Activated T-helper 17 cell treated with anti-CD3 and anti-CD28 coated beads, Interleukin-2, amount 50 U/mL, for 72 hours (primary cell): ENCODE measurements at places on chromosomes 6 and 20.

- H3K4me3 ChIP-seq: no peak overlapping the region
- no peak for ATAC-seq
- peaks cover 3% of the 10 kb centered on the region for H3K4me1 ChIP-seq
- H3K27ac ChIP-seq: no peak overlapping the region
Measured at GRCh38 chr20:9981829-9982228, 53.0 kb upstream of the ANKEF1 start.

- ATAC-seq: peak; percentile 91
- H3K4me3 ChIP-seq: peak overlapping the region; percentile 83
- H3K27ac ChIP-seq: peak overlapping the region; percentile 94
- H3K27me3 ChIP-seq: peaks cover 14% of the 10 kb centered on the region
Measured at GRCh38 chr6:41531591-41532582, 14.3 kb upstream of the FOXP4 start.

DNA sequence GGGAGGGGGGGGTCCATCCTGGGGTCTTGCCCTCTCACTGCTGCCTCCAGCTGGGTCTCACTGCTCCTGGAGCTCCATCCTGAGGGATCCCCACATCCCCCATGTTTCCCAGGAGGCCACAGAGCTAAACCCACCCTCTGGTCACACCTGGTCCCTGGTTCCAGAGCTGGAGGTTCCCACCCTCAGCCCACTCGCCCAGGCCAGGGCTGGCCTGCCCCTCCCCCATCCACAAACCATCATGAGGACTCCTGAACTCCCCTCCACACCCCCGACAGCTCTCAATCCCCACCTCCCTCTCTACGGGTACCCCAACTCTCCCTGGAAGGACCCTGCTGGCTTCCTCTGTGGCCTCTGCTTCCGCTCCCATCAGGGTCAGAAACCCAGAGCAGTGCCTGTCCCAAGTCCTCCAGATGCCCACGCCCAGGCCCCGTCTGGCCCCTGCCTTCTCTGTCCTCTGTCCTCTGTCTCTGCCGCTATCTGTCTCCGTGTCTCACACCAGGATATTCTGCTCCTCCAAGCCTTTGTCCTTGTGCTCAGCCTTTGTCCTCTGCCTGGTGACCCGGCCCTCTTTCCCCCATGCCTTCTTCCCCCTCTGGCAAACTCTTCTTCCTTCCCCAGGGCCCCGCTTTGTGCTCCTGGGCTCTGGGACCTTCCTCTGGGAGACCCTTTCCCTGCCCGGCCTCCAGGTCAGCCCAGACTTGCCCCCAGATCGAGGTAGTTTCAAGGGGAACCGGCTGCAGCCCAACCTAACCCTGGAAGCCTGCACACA, 74.0 kb downstream of the SRC start:
- ATAC-seq: no peak
- peaks cover 32% of the 10 kb centered on the region for H3K27me3 ChIP-seq
- no peak overlapping the region for H3K27ac ChIP-seq
- H3K4me1 ChIP-seq: no peaks in the 10 kb centered on the region
- H3K4me3 ChIP-seq: no peak overlapping the region

- no peak for ATAC-seq
- H3K27me3 ChIP-seq: no peaks in the 10 kb centered on the region
- peak overlapping the region; percentile 85 for H3K4me3 ChIP-seq
Measured at GRCh38 chr20:41045671-41046070, 17.0 kb downstream of the TOP1 start.

DNA sequence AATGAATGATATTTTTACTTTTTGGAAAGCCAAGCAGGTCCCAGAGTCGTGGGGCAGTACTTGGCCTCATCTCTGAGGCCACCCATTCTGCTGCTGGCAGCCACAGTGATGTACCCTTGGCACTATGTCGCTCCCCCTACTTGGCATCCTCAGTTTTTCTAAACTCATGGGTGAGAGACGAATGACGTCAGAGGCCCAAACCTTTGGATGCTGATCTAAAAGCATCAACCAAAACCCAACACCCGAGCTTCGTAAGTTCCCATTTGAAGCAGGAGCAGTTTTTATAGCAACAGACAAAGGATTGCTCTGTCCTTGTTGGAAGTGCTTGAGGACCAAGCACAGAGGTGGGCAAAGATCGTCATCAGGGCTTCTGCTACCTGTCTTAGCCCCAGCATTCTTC, 212.9 kb downstream of the PAX1 start:
- no peaks in the 10 kb centered on the region for H3K4me1 ChIP-seq
- ATAC-seq: no peak
- no peaks in the 10 kb centered on the region for H3K27me3 ChIP-seq
- H3K36me3 ChIP-seq: no peaks in the 10 kb centered on the region
- H3K27ac ChIP-seq: no peak overlapping the region

DNA sequence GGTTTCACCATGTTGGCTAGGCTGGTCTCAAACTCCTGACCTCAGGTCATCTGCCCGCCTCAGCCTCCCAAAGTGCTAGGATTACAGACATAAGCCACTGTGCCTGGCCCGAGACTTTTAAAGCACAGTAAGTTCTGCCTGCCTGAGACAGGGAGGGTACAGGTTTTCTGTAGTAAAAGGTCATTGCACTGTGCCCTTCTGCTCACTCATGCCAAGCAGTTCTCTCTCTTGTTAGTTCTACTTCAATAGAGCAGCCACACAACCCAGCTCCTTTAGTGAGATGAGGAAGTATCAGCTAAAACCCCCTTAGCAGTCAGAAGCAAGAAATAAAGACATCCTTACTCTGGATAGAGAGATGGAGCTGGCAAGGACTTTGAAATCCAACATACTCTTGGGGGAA, 52.4 kb upstream of the ARMH2 start:
- H3K27me3 ChIP-seq: no peaks in the 10 kb centered on the region
- H3K36me3 ChIP-seq: peaks cover 99% of the 10 kb centered on the region
- peaks cover 11% of the 10 kb centered on the region for H3K4me1 ChIP-seq
- H3K4me3 ChIP-seq: no peak overlapping the region
- ATAC-seq: no peak

DNA sequence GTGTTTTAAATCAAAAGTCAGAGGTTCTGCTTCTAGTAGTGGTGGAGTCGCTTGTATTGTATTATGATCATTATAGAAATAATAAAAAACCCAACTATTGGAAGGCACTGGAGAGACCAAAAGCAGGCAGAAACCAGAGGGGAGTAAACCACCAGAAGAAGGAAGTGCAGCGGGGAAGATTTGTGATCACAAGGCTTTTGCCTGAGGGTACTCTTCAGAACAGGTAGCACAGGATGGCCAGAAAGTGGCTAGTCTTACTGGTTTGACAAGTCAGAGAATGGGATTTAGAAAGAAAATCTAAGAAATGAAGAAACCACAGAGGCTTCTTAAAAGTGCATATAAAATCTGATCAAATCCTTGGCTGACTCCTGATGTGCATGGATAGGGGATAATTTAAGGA, 24.0 kb downstream of the MAPK13 start:
- H3K27me3 ChIP-seq: no peaks in the 10 kb centered on the region
- H3K27ac ChIP-seq: no peak overlapping the region
- H3K4me3 ChIP-seq: no peak overlapping the region
- H3K4me1 ChIP-seq: no peaks in the 10 kb centered on the region

GRCh38 chr6:122059918-122060317, 339.5 kb upstream of the HSF2 start:
- H3K4me3 ChIP-seq: no peak overlapping the region
- no peaks in the 10 kb centered on the region for H3K27me3 ChIP-seq

DNA sequence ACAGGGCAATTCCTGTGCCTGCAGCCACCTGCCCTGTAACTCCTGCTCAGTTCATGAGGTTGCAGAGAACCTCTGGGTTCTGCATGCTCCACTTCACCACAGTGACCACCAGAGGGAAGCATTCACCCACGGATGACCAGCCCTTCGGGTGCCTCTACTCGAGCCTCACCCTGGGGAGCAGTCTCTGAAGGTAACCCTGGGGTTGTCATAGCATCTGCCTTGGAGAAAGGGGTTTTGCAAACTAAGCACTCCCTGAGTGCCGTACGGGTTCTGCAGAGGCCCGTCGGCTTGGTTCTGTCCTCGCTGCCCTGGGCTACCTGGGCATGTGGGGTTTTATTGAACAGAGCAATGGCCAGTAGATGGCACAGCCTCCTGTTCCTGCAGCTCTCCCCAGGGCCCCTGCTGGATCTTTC, 10.2 kb upstream of the CST5 start:
- no peaks in the 10 kb centered on the region for H3K27me3 ChIP-seq
- H3K4me1 ChIP-seq: no peaks in the 10 kb centered on the region
- H3K4me3 ChIP-seq: no peak overlapping the region
- H3K36me3 ChIP-seq: no peaks in the 10 kb centered on the region
- ATAC-seq: peak; percentile 81
- H3K27ac ChIP-seq: no peak overlapping the region

DNA sequence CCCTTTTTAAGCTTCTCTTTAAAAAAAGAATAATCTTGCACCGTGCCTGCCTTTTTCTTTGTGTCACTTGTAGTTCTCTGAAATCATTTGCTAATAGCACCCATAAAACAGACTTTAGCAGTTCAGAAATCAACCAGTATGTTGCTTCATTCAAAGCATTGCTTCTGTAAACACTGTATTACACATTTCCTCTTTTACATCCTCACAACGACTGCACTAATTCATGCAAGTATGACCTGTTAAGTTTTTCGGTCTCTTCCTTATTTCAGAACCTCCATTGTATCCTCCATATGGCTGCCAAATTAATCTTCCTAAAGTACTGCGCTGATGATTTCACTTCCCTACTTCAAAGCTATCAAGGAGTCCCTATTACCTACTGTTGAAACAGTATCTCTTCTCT, 142.9 kb upstream of the RNF217 start:
- no peak overlapping the region for H3K27ac ChIP-seq
- no peaks in the 10 kb centered on the region for H3K4me1 ChIP-seq
- H3K4me3 ChIP-seq: no peak overlapping the region
- H3K27me3 ChIP-seq: peaks cover 9% of the 10 kb centered on the region
- no peak for ATAC-seq
- H3K36me3 ChIP-seq: no peaks in the 10 kb centered on the region

DNA sequence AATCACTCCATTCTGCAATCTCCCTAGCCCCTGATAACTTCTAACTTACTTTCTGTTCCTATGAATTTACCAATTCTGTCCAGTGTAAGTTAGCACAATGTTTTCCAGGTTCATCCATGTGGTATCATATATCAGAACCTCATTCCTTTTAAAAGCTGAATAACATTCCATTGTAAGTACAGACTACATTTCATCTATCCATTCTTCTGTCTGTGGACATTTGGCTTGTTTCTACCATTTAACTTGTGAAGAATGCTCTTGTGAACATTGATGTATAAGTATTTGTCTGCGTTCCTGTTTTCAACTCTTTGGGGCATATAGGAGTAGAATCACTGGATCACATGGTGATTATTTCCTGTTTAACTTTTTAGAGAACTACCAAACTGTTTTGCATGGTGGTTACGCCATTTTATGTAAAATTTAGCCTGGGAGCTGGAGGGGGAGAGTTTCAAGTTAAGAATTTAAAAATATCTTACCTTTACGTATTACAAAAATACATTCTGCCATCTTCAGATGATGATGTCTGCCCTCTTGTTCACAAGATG, 156.5 kb downstream of the BTBD3 start:
- H3K27me3 ChIP-seq: no peaks in the 10 kb centered on the region
- ATAC-seq: no peak
- no peak overlapping the region for H3K4me3 ChIP-seq
- H3K4me1 ChIP-seq: no peaks in the 10 kb centered on the region

GRCh38 chr6:43771210-43771857, 1.3 kb downstream of the VEGFA start:
- H3K36me3 ChIP-seq: peaks cover 57% of the 10 kb centered on the region
- H3K4me1 ChIP-seq: peaks cover 11% of the 10 kb centered on the region
- H3K27me3 ChIP-seq: peaks cover 4% of the 10 kb centered on the region
- ATAC-seq: peak; percentile 5
- no peak overlapping the region for H3K27ac ChIP-seq
- peak overlapping the region; percentile 79 for H3K4me3 ChIP-seq

DNA sequence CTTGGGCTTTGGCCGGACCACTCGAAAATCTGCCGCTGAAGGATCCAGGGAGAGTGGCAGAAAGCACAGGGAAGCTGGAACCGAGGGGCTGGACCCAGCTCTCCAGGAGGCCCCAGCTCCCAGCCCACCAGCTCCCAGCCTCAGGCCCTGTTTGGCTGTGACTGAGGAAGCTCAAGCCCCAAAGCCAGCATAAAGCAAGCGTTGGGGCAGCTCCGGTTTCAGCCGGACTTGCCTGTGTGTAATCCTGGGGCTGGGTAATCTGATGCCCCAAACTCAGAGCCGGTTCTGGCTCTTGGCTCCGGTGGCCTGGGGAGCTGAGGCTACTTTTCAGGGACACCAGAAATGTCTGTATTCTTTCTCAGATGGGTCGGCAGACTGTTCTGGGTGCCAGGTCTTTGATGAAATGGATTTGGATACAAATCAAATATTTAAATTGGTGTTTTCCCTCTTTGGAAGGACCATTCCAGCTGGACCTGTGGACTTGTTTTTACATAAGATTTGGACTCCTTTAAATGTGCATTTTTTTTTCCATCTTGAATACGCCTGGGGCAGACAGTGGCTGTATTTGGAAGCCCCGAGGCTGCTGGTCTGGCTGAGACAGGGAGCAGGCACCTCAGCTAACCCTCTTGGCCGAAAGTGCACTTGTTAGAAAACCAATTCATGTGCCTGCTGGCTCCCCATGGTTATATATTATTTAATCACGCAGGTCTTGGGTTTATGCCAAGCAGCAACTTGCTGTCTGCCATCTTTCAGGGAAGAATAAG, 29.7 kb downstream of the RPP40 start:
- ATAC-seq: no peak
- H3K4me3 ChIP-seq: no peak overlapping the region
- no peak overlapping the region for H3K27ac ChIP-seq
- H3K36me3 ChIP-seq: no peaks in the 10 kb centered on the region
- peaks cover 14% of the 10 kb centered on the region for H3K27me3 ChIP-seq

GRCh38 chr6:32947552-32948465, 5.1 kb downstream of the HLA-DMA start:
- peaks cover 36% of the 10 kb centered on the region for H3K4me1 ChIP-seq
- no peak for ATAC-seq
- no peaks in the 10 kb centered on the region for H3K27me3 ChIP-seq
- no peak overlapping the region for H3K4me3 ChIP-seq
- no peaks in the 10 kb centered on the region for H3K36me3 ChIP-seq
- no peak overlapping the region for H3K27ac ChIP-seq

- peaks cover 30% of the 10 kb centered on the region for H3K27me3 ChIP-seq
- no peaks in the 10 kb centered on the region for H3K4me1 ChIP-seq
- H3K36me3 ChIP-seq: no peaks in the 10 kb centered on the region
- no peak for ATAC-seq
- H3K27ac ChIP-seq: no peak overlapping the region
Measured at GRCh38 chr20:47143657-47144056, 212.8 kb downstream of the ZMYND8 start.

- H3K27ac ChIP-seq: no peak overlapping the region
- no peaks in the 10 kb centered on the region for H3K4me1 ChIP-seq
- peaks cover 25% of the 10 kb centered on the region for H3K36me3 ChIP-seq
- H3K27me3 ChIP-seq: no peaks in the 10 kb centered on the region
- no peak overlapping the region for H3K4me3 ChIP-seq
Measured at GRCh38 chr6:125872259-125872921, 81.6 kb downstream of the NCOA7 start.

- ATAC-seq: peak; percentile 42
- H3K27me3 ChIP-seq: peaks cover 4% of the 10 kb centered on the region
- no peak overlapping the region for H3K4me3 ChIP-seq
- H3K27ac ChIP-seq: no peak overlapping the region
- no peaks in the 10 kb centered on the region for H3K4me1 ChIP-seq
Measured at GRCh38 chr6:118252474-118252873, 295.6 kb upstream of the PLN start.
